Midbrain (tissue), 1 donor: ENCODE measurements at places on chromosomes 4 and X.

DNA sequence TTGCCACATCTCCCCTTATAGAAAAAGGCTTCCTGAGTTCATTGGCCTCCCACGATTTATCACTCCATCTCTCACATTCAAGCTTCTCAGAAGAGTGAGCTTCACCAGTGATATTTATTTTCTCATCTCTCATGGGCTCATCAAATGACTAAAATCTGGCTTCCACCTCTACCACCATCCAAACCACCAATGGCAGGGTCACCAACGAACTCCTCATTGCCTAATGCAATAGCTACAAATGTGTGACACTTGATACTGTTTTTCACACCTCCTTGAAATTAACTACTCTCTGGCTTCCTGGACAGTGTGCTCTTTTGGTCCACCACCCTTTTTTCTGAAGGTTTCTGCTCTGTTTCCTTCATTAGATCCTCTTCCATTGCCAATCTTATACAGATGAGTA, 129.0 kb downstream of the SH2D1A start:
- no peak for DNase-seq

GRCh38 chr4:110897784-110898183, 274.9 kb upstream of the PITX2 start:
- DNase-seq: no peak

- DNase-seq: no peak
Observed at GRCh38 chr4:151012376-151012775, 2.7 kb downstream of the LRBA start.

DNA sequence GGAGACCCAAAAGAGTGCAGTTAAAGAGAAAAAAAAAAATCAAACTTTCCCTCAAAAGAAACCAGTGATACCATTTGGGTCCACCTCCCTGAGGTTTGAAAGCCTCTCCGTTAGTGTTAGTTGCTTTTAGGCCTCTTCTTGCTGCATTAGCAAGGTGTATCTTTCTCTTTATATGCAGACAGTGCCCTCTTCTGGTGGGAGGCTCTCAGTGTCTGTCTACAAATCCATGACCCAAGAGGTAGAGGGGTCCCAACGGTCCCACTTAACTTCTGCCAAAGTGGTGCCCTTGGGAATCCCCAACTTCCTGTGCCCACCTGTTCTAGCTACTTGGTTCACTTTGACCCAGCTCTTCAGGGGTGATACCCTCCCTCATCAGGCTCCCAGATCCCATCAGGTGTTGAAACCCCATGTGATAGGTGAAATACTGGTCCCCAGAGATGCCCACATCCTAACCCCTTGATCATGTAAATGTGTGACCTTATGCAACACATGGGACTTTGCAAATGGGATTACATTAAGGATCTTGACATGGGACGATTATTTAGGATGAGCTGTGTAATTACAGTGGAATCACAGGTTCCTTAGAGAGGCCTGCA, 63.7 kb upstream of the CD99 start:
- DNase-seq: no peak

GRCh38 chr4:119139311-119139710, 3.7 kb downstream of the MYOZ2 start:
- DNase-seq: no peak

GRCh38 chr4:177255359-177255758, 54.3 kb upstream of the NEIL3 start:
- no peak for DNase-seq

GRCh38 chr4:81562093-81562492, 90.4 kb upstream of the RASGEF1B start:
- no peak for DNase-seq

GRCh38 chr4:145580906-145581305, 38.3 kb upstream of the MMAA start:
- DNase-seq: no peak

DNA sequence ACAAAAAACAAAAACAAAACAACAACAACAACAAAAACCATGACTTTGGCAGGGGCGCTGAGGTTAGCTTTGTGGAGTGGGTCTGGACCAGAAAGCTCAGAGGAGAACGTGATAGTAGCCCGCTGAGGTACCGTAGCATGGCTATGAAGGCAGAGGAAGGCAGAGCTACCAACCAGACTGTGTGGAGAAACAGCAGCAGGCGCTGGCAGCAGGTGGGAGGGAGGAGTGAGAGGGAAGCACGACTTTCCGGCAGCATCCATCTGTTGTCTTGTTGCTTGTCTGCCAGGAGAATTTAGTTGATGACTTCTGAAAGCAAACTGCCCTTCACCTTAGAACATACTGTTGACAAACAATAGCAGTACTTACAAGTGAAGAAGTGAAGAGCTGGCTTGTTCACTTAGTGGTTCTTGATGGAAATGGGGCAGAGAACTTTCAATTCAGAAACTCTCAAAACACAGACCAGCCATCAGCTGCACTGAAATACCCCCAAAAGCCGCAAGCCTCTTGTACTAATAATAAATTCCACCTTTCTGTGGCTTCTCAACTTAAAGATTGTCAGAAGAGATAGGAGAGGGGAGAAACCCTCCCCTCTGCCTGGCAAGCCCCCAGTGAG, 447.2 kb downstream of the SLITRK2 start:
- no peak for DNase-seq

- DNase-seq: no peak
Observed at GRCh38 chr4:172147687-172148086, 334.5 kb downstream of the GALNTL6 start.

DNA sequence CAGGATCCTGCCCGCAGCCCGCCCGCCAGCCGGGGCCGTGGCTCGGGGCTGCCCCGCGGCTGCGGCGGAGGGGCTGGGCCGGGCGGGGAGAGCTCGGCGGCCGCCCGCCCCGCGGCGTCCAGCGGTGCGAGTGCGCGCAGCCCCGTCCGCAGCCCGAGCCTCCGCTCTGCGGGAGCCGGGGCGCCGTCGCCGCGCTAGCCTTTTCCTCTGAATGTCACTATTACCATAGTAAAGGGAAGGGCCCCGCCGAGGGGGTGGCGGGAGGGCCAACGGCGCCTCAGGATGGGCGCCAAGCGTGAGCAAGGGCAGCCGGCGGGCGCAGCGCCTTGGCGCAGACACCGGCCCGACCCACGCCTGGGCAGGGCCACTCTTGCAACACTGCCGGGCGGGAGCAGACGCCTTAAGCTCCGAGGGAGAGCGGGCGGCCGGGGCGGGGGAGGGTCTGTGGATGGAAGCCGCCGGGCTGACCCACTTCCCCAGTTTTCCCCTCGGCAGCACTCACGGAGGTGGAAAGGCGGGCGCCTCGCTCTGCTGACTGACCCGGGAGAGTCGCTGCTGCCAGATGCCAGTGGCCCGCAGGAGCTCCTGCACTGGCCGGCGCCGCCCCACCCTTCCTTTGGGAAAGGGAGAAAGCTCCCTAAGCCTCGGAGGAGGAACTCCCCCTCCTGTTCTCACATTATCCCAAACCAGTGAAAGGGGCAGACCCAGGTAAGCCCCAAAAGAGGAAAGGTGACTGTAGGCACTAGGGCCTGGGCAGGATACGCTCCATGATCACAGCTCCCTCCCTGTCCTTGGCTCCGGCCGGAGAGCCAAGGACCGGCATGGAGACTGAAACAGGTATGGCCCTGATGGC, 329.4 kb downstream of the HNRNPD start:
- peak; percentile 76 for DNase-seq

GRCh38 chr4:138981930-138982390, 33.6 kb upstream of the NOCT start:
- peak; percentile 69 for DNase-seq

- no peak for DNase-seq
Observed at GRCh38 chr4:2813446-2814405, 20.8 kb downstream of the SH3BP2 start.

GRCh38 chrX:42485601-42486000, 292.4 kb downstream of the PPP1R2C start:
- no peak for DNase-seq

DNA sequence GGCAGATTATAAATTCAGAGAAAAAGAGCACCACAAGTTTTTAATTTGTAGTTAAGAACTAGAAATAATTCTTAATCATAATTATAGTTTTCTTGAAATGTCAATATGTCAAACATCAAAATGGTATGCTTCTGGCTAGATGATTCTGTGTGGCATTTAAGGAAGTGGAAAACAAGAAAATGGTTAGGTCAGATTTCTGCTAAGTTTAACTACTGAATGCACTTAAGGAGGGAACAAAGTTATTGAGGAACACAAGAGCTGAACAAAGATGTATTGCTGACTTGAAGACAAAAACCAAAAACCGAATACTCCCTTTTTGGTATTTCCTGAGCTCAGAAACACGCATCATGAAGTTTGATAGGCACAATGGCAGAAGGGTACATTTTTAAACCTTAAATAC, 58.7 kb upstream of the GPR34 start:
- DNase-seq: no peak

- no peak for DNase-seq
Observed at GRCh38 chr4:172758586-172759340, 409.8 kb upstream of the GALNT7 start.
